Retinal pigment epithelial cell (primary cell): ENCODE measurements at places on chromosomes 7 and 10.

- no peak for DNase-seq
Observed at GRCh38 chr10:79247373-79248137, 99.7 kb upstream of the PPIF start.

DNA sequence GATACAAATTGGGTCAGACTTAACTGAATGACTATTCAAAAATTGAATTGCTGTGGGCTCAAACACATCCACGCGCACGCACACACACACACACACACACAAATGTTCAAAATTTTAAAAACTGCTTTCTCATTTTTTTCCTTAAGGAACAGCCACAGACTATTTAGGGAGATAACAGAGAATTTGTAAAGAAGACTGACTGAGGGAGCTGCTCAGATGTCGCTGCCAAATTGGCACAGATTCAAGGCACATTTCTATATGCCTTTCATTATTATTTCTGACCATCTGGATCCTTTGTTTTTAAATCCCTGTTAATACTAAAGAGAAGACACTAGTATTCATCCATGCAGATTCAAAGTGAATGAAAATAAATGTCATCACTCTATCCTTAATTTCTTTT lies 154.8 kb downstream of the DGKB start:
- no peak for DNase-seq

- DNase-seq, result no peak
Observed at GRCh38 chr10:129344103-129344502, 122.9 kb upstream of the MGMT start.

- DNase-seq, result no peak
Observed at GRCh38 chr10:56805022-56805421, 444.0 kb upstream of the ZWINT start.

- no peak for DNase-seq
Observed at GRCh38 chr10:21515361-21516241, 9.9 kb downstream of the SKIDA1 start.

DNA sequence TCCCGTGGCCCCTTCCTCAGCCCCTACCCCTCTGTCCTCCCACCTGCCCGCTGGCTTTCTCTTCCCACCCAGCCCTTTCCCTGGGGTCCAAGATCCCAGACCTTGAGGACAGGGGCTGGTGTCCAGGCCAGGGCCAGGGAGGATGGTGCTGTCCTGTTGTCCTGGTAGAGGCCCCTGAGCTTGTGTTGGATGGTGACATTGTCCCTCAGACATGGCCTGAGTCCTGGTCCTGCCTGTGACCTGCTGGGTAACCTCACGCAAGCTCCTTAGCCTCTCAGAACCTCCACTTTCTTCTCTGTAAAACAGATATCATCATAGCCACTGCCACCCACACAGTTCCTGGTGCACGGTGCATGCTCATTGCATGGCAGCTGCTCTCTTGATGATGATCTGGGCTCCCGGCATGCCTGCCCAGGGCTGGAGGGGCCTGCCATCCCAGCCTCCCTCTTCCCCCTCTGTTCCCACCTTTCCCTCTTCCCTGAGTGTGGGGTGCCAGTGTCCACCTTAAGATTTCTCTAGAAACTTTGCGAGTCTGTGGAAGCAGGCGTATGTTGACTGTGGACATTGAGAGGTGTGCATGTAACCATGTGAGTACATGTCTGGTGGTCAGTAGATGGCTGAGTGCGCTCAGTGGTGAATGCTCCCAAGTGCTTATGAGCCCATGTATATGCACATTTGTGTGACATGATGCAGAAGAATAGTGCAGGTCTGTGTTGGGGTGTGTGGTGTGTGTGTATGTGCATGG lies 60.4 kb downstream of the NEURL1 start:
- no peak for DNase-seq
